ENCODE measurements at places on chromosomes 13 and 19. TPM values are rescaled to one million over a fixed set of nuclear protein-coding genes. Genes with fewer than 3 reads are reported as not detected.

DNA sequence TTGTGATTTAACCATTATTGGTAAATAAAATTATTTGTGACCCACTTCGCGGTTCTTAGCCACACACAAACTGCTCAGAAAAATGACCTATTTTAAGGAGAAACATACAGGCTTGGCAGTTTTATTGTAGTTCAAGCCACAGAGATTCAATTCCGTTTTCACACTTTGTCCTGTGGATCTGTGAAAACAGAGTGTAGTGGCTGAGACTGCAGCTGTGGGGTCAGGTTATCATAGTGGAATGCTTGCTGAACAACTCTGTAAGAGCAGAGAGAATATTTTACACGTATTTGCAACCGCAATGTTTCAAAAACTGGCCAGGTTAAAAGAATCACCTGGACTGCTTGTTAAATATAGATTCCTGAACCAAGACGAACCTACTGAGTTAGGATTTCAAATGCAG is 292.5 kb downstream of the GPC5 start:
- DNase-seq = no peak

- DNase-seq = no peak
These were observed 304.9 kb downstream of the PCDH20 start for GRCh38 chr13:61110732-61111131.

- no peak for DNase-seq
These were observed 46.2 kb downstream of the SKA3 start for GRCh38 chr13:21130116-21130515.

DNA sequence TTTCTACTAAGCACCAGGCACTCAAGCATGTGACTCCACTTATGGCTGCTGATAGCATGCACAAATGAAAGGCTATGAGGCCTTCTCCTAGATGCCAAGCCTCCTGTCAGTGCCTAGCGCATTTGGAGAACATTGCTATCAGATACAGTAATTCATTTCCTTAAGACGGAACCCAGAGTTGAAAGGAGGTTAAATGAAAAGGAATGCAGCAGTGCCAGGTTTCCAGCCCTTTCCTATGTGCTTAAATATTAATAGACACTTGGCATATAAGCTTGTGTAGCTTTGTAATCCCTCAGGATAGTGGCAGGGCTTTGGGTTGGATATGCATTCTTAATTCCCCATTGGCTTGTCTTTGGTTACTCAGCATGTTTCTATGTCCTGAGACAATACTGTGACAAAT is 140.1 kb upstream of the FRY start:
- DNase-seq = no peak

The MIA gene
- not detected for total RNA-seq

The MRPL54 gene
- total RNA-seq = 153 TPM

The PDCD2L gene
- 80.1 TPM for total RNA-seq

The LILRB1 gene
- not detected for total RNA-seq
